ENCODE measurements at places on chromosomes 12 and 14.

- no peak for DNase-seq
Observed at GRCh38 chr12:64082116-64082515, 140.0 kb downstream of the KICS2 start.

- no peak for DNase-seq
Observed at GRCh38 chr12:17992002-17992656, 97.9 kb downstream of the RERGL start.

DNA sequence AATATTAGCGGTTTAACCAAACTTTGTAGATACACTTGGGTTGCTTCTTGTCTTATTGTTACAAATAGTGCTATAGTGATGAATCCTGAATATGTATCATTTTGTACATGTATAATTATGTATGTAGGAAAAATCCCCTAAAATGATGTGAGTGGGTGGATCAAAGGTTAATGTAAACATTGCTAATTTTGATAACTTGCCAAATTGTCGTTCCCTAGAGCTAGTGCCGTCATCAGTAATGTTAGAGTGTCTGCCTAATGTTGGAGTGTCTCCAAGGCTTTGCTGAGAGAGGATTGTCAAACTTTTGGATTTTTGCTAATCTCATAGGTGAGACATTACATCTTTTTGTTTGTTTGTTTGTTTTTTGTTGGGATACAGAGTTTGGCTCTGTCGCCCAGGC lies 44.4 kb downstream of the AEBP2 start:
- DNase-seq: no peak

DNA sequence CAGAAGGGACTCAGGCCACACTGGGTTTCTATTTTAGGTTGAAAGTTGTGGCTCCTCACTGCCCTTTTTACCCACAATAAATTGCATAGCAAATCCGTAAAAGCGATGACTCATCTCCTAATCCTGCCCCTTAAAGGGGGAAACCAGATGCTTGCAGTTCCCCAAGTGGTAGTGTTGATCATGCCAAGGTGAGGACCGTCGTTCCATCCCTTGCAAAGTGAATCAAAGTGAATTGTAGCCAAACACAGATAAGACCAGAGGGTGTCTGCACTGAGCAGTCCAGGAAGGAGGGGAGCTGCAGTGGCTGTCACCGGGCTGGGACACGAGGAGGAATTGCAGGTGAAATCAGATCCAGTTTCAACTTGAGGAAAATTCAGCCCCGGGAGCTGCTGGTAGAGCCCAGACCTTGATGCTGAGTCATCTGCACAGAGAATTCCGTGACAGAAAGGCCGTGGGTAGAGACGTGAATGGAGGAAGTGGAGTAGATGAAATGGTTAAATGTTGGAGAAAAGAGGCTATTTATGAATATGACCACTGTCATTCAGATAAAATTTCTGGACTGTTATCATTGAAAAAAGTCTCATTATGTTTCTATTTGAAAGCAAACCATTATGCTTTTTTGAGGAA lies 44.2 kb upstream of the MMP17 start:
- no peak for DNase-seq

DNA sequence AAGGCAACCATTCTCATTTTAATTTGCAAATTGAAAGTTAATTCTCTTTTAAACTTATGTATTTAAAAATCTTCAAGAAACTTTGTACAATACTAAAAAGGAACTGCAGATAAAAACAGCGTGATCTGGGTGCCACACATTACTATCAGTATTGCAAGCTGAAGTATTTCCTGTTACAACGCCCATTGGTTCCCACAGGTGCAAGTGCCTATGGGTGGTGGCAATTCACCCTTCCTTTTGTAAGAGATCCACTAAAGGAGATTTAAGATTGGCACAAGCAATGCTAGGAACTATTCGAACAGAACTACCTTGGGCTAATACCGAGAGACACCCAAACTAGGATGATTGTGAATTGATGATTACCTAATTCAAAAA lies 13.2 kb downstream of the TAOK3 start:
- DNase-seq: no peak

GRCh38 chr14:68608574-68608962 lies 184.3 kb downstream of the ZFP36L1 start:
- no peak for DNase-seq

- no peak for DNase-seq
Observed at GRCh38 chr12:70317781-70318180, 48.3 kb upstream of the KCNMB4 start.

DNA sequence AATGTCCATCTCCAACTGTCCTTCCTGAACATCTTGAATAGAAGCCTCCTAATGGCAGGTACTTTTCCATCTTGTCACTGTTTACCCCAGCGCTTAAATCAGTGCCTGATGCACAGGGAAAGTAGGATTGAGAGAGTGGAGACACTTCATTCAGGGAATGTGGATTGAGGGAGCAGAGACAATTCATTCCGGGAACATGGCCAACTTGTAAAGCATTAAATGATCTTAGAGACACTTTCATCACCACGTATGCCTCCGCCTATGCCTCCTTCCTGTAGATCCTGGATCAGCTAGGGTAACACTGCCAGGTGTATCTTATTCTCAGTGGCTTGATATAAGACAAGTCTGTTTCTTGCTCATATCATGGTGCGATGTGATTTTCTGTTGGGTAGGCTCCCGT lies 67.6 kb upstream of the CSRP2 start:
- no peak for DNase-seq

- DNase-seq: no peak
Observed at GRCh38 chr12:132356691-132357622, 27.6 kb upstream of the GALNT9 start.

DNA sequence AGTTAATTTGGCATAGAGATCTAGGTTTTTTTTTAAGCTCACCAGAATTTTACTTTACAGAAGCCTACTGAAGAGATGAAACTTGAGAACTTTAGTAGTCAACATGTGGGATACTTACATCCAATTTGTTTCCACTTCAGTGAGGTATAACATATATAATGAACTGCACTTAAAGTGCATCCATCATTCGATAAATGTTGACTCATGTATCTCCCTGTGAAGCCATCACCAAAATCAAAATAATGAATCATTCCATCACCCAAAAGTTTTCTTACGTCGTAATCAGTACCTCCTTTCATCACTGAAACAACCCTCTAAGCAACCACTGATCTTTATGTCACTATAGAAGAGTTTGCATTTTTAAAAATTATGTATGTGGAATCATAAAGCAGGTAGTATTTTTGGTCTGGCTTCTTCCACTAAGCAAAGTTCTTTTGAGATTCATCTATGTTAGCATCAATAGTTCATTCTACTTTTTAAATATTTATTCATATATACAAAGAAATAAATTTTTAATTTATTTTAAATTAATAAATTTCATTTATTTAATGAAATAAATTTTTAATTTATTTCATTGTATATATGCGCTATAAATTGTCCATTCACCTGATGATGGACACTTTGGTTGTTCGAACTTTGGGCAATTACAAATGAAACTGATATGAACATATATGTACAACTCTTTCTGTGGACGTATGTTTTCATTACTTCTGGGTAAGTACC lies 2.0 kb upstream of the CPNE8 start:
- no peak for DNase-seq

- no peak for DNase-seq
Observed at GRCh38 chr12:52975820-52976573, 27.1 kb downstream of the KRT18 start.

DNA sequence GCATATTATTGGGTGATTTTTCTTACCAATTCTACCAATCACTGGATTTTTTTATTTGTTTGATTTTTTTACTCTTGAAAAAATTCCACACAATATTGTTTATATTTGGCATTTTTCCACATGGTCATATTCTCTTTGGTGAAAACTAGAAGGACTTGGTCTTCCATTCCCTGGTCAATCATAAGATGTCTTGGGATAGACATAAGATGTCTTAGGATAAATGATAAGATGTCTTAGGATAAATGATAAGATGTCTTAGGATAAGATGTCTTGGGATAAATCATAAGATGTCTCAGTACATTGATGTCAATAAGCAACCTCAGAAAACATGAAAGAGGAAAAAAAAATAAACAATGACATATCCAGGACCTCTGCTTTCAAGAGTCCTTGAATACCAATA lies 309.1 kb downstream of the LRFN5 start:
- no peak for DNase-seq

DNA sequence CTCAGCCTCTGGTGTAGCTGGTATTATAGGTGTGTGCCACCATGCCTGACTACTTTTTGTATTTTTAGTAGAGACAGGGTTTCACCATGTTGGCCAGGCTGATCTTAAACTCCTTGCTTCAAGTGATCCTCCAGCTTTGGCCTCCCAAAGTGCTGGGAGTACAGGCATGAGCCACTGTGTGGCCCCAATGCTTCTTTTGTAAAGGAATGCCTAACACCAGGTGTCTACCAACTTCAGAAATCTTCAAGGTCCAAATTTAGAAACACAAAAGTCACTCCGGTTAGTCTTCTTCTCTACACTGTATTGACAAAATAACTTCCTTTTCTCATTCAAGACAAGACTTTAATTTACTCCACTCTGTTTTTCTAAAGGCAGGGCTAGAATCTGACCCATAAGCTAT lies 188.7 kb downstream of the PRKD1 start:
- DNase-seq: no peak

DNA sequence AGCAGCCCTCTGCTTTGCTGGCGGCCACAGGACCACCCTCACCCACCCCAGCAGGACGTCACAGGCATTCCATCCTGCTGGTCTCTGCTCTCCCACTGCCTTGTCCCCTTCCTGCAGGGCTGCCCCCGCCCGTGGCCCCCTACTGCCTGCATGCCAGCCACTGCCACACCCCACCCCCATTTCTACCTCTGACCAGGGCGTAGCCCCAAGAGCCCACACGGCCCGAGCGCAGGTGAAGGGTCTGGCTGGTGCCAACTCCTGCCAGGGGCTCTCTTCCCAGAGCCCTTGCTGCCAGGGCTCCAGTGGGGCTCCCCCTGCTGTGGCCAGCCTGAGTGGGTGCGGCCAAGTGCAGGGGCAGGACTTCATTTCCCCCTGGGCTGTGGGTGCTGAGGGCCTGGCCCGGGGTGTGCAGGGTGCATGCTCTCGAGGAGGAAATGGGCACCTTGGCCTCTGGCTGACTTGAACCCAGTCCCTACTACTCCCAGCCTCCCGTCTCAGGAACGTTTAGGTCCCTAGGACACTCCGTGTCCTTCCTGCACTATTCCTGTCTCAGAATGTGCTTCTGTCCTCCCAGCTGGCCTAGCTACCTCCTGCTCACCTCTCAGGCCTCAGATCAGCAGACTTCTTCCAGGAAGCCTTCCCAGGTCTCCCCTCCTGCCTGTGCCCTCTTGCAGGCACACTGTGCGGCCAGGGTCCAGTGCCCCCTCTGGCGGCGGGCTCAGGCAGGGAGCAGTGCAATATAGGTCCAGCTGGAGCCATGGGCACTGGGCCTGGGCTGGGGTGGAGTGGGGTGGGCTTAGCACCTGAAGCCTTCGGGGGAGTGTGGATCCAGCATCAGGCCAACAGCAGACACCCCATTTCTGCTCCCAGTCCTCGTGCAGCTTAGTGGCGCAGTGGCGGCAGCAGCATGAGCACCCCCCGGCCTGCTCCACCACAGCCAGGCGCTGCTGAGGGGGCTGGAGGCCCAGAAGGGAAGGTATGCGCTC lies 1.4 kb downstream of the LBHD2 start:
- DNase-seq: no peak

DNA sequence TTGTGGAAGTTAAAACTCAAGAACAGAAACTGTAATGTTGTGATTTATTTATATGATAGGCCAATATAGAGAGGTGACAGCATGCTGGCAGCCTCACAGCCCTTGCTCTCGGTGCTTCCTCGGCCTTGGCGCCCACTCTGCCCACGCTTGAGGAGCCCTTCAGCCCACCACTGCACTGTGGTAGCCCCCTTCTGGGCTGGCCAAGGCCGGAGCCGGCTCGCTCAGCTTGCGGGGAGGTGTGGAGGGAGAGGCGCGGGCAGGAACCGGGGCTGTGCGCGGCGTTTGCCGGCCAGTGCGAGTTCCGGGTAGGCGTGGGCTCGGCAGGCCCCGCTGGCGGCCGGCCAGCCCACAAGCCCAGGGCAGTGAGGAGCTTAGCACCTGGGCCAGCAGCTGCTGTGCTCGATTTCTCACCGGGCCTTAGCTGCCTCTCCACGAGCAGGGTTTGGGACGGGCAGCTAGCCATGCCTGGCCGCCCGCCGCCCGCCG lies 65.8 kb upstream of the SLC8A3 start:
- no peak for DNase-seq

- DNase-seq: no peak
Observed at GRCh38 chr14:20798932-20799331, 3.7 kb downstream of the RNASE1 start.

GRCh38 chr14:77268989-77269600 lies 1.9 kb downstream of the NGB start:
- DNase-seq: no peak

DNA sequence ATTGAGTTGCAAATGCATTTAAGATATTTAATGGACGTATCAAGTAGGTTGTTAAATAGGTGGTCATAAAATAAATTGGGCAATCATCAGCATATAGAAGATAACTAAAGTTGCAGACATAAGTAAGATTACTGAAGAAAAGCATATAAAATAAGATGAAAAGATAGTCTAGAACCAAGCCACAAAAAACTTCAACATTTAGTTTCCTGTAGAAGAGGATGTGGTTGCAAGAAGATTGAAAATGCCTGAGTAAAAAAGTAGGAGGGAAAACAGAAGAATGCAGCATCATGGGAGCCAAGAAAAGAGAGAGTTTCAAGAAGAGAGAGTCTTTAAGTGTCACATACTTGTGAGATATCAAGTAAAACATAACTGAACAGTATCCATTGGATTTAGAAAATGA lies 17.6 kb upstream of the SLC16A7 start:
- no peak for DNase-seq

GRCh38 chr14:35380794-35381193 lies 23.8 kb downstream of the NFKBIA start:
- no peak for DNase-seq

- no peak for DNase-seq
Observed at GRCh38 chr14:20486684-20487395, 17.6 kb downstream of the PNP start.

GRCh38 chr14:85325134-85326017 lies 204.6 kb upstream of the FLRT2 start:
- no peak for DNase-seq

DNA sequence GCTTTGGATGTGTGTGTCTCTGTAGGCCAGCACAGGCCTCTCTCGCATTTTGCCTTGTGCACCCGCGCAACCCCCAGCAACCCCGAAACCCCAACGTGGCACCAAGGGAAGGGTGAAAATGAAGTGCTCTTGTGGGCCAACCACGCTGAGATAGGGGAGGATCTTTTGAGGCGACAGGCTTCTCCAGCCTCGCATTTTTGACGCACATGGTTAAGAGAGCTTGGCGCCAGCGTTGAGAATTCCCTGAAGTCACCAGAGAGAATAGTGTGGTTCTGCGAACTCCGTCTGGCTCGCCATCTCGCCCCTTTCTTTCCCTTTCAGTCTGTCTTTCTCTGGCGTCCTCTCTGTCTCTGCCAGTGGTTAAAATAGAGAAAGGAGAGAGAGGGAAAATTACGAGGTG lies 1.9 kb upstream of the TBX3 start:
- DNase-seq: no peak

Data from effector CD4-positive, alpha-beta T cell (primary cell).